ENCODE measurements at places on chromosomes 3 and 15.
A peak's percentile ranks its signal among the peaks of the same experiment; 100 is the strongest.

GRCh38 chr3:52014613-52015012 lies 18.9 kb upstream of the RPL29 start:
- DNase-seq, result no peak

DNA sequence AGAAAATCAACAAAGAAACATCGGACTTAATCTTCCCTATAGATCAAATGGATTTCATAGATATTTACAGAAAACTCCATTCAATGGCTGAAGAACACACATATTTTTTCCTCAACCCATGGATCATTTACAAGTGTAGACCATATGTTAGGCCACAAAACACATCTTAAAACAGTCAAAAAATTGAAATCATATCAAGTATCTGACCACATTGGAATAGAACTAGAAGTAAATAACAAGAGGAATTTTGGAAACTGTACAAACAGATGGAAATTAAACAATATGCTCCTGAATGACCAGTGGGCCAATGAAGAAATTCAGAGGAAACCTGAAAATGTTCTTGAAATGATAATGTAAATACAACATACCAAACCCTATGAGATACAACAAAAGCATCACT lies 323.1 kb upstream of the GPR149 start:
- DNase-seq, result no peak

DNA sequence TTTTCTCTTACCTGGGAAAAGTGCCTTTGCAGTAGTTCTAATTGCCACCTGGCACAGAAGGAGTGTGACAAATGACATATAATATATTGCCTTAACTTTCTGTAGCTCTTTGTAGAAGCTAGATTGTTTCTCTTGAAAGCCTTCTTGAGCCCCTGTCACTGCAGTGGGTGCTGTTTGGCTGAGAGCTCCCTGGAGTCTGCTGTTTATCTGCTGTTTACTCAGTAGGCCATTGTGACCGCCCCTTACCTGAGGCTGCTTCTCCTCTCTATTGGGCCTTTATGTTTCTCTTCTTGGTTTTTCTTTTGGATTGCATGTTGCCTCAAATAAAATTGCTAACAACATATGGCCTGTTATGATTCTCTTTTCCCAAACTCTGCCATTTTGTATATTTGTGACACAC lies 16.7 kb downstream of the MAP2K5 start:
- no peak for DNase-seq

GRCh38 chr3:179687967-179688535 lies 35.2 kb downstream of the USP13 start:
- DNase-seq, result no peak

DNA sequence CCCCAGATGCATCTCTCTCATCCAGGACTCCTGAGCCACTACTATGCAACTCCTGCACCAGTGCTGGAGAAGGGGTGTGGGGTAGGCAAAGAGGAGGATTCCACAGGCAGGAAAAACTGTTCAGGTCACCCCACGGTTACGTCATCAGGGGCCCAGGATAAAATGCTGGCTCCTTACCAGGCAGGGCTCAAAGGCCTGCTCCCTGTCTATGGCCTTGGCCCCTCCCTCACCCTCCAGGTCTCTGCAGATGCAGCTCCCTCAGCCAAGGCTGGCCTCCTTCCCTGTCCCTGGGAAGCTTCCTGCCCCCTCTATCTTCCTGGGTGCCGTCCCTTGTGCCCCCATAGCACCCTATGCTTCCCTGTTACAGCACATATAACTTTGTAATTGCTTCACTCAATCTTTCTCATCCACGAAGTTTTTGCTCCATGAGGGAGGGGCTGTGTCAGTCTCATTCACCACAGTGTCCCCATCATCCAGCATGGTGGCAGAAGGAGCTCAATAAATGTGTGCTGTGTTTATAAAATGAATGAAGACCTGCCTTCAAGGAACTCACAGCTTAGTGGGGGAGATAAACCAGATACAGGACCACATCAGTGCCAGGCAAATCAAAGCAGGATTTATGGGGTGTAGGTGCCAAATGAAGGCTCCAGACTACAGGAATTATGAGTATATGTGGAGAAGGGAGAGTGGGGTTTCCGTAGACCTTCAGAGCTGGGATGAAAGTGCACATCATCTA lies 18.6 kb downstream of the KBTBD13 start:
- no peak for DNase-seq

- no peak for DNase-seq
Observed at GRCh38 chr3:35723480-35724097, 84.3 kb downstream of the ARPP21 start.

- no peak for DNase-seq
Observed at GRCh38 chr15:101140697-101141065, 111.2 kb downstream of the CHSY1 start.

GRCh38 chr15:35321926-35322325 lies 224.0 kb downstream of the DPH6 start:
- no peak for DNase-seq

- no peak for DNase-seq
Observed at GRCh38 chr3:187044206-187044605, 95.1 kb downstream of the RPL39L start.

DNA sequence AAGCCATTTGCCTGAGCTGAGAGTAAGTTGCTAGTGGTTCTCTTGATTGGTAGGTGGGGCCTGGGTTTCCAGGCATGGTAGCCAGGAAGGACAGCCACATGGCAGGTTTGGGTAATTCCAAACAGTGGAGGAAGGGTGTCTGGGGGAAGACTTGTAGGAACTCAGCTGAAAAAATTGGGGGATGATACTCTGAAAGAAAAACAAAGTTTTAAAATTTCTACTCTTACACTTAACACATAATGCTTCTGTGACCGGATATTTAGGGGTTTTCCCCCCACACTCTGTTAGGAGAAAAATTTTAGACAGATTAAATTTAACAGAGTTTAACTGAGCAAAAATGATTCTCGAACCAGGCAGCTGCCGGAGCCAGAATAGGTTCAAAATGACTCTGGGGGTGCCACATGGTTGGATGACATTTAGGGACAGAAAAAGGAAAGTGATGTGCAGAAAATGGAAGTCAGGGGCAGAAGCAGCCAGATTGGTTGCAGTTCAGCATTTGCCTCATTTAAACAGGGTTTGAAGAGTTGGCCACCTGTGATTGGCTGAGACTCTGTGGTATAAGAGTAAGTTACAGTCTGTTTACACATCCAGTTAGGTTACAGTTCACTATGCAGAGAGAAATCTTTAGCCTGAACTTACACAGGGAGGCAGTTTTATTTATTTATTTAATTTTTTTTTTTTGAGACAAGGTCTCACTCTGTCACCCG lies 8.1 kb downstream of the B2M start:
- DNase-seq, result no peak

- no peak for DNase-seq
Observed at GRCh38 chr15:60713119-60714084, 234.5 kb upstream of the ICE2 start.

- no peak for DNase-seq
Observed at GRCh38 chr3:81788610-81789009, 27.2 kb upstream of the GBE1 start.

- DNase-seq, result no peak
Observed at GRCh38 chr3:12231431-12231830, 57.4 kb upstream of the PPARG start.

DNA sequence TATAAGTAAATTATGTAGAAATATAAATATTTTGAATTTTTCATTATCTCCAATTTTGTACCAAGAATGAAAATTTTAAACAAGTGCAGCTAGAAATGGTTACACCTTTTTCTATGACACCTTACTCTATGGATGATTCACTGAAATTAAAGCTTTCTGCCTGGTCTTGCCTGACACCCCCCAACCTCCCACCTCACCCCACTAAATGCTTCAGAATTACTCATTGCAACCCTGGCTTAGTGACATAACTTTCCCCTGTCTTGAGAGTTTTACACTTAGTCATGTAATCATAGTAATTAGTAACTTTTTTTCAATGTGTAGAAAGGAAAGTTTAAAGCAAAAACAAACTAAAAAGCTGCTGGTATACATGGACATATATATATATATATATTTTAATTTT lies 42.0 kb upstream of the MEIS2 start:
- DNase-seq, result no peak

- no peak for DNase-seq
Observed at GRCh38 chr3:331881-332280, 135.3 kb downstream of the CHL1 start.

- DNase-seq, result peak; percentile 29
Observed at GRCh38 chr3:164897342-164897741, 181.0 kb downstream of the SI start.

DNA sequence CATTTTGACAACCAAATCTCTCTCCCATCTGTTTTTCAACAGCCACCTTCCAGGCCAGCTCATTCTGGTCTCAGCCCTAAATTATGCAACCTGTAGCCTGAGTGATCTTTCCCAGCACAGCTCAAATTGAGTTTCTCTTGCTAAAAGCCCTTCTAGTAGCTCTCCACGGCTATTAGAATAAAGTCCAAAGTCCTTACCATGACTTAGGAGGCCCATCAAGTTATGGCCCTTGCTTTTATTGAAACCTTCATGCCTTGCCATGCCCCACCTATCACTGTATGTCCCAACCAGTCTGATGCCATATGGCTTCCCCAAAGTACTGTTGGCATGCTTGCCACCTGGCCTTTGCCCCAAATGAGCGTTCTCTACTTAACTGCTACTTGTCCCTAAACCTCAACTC lies 303.5 kb upstream of the GADL1 start:
- no peak for DNase-seq

GRCh38 chr15:79501086-79501485 lies 69.0 kb downstream of the MINAR1 start:
- DNase-seq, result no peak

- DNase-seq, result no peak
Observed at GRCh38 chr3:123147754-123148535, 53.8 kb upstream of the SEC22A start.

- DNase-seq, result no peak
Observed at GRCh38 chr3:87288446-87288845, 12.1 kb upstream of the POU1F1 start.

DNA sequence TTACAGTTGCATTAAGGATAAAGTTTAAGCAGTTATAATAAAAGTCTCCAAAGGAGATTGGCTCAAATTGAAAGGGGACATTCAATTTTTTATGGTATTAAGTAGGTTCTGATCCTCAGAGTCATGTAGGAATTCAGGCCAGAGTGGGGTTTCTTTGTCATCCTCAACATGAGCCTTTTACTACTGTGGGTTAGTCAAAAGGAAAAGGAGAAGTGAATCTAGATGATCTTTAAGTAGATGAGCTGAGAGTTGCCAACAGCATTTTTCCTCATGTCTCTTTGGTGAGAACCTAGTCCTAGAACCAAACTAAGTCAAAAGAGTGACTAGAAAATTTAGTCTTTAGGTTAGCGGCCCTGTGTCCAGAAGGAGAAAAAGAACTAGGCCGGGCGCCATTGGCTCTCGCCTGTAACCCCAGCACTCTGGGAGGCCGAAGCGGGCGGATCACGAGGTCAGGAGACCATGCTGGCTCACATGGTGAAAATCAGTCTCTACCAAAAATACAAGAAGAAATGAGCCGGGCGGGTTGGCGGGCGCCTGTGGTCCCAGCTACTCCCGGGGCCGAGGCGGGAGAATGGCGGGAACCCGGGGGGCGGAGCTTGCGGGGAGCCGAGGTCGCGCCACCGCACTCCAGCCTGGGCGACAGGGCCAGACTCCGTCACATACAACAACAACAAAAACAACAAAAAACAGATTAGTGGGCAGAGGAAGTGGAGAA lies 4.2 kb upstream of the CHL1 start:
- no peak for DNase-seq

DNA sequence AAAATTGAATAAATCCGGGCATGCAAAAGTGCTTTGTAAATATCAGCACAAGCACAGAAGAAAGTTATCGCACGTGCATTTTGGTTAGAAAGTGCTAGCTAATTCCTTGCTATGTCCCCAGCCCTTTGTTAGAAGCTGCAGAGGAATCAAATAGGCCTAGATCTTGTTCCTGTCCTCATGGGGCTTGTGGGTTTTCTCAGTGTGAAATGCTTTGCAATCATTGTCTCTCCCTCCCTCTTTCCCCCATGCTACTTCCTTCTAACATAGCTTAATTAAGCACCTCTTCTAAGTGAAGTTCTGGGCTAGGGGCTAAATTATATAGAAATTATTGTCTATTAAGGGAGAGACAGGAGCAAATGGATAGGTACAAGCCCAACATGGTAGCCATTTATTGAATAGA lies 271.7 kb downstream of the RPLP1 start:
- no peak for DNase-seq

GRCh38 chr15:100235030-100235617 lies 106.7 kb downstream of the ADAMTS17 start:
- no peak for DNase-seq

DNA sequence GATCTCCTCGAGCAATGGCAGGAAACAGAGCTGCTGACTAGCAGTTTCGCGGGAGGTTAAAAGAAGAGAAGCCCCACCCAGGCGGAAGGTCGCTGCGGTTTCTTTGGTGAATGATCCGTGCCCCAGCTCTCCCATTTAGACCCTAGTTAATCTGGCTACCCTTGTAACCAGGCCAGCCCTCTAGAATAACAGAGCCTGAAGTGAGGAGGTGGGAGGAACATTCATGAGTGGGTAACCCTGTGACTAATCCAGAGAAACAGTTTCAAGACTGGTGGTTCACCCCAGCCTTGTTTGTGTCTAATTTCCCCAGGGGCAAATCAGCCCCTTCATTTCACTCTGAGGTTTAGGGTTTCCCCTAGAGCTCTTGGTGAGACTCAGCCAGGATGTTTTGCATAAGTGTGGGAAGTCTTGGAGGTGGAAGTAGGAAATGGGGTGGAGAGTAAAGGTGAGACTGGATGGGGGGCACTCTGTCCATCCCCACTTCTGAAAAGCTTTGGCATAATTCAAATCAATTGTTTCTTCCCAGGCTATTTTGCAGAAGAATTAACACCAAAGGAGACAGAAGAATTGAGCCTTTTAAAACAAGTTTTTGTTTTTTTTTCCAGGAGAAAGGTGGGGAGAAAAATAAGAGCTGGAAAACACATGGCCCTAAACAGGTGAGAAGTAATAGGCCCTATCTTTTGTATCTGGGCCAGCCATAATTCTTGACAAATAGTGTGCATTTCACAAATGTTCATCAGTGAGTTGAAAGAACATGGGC lies 303.1 kb downstream of the RPLP1 start:
- DNase-seq, result no peak

DNA sequence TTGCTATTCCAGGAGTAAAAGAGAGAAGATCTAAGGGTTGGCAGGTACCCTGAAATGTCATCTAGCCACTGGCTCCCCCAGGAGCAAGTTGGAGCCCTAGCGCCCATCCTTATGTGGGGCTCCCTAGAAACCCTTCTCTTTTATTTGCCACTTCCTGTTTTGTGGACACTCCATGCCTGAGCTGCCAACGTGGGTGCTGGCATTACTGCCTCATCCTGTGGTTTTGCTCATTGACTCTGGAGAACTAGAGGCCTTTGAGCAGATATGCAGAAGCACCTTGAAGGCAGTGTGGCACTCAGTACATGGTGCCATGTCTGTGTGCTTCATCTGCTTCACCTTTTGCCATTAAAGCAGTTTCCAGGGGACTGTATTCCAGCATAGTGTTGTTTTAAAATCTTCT lies 8.1 kb downstream of the EDEM1 start:
- no peak for DNase-seq

GRCh38 chr3:59820352-59820934 lies 770.6 kb upstream of the CFAP20DC start:
- no peak for DNase-seq

Measured in NCI-H774 (cell line).